RCC 7860 (cell line): ENCODE measurements at places on chromosomes 12 and 14.

DNA sequence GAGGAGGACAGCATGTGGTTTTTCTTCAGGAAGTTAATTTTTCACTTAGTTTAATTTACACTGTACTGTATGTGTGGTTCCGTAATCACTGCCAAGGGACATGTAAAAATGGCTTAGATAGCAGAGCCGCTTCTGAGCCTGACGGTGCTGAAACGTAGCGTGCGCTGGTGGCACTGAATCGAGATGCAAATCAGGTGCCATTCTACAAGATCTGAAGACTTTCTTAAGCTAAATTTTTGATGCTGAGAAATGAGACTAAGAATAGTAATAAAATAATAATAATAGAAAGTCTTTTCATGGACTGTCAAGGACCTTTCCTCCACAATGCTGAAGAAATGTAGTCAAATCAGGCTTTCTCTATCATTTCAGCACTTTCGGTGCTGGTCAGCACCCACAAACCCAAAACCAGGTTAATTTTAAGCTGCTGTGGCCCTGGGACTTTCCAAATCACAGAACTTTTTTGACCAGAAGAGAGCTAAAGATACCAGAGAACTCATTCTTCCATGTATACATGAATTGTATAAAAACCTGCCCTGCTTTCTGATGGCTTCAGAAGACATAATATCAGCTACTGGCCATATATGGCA is 183.3 kb upstream of the LMO3 start:
- DNase-seq: no peak

- no peak for DNase-seq
These were observed 208.6 kb downstream of the CALM1 start for GRCh38 chr14:90605430-90605829.

DNA sequence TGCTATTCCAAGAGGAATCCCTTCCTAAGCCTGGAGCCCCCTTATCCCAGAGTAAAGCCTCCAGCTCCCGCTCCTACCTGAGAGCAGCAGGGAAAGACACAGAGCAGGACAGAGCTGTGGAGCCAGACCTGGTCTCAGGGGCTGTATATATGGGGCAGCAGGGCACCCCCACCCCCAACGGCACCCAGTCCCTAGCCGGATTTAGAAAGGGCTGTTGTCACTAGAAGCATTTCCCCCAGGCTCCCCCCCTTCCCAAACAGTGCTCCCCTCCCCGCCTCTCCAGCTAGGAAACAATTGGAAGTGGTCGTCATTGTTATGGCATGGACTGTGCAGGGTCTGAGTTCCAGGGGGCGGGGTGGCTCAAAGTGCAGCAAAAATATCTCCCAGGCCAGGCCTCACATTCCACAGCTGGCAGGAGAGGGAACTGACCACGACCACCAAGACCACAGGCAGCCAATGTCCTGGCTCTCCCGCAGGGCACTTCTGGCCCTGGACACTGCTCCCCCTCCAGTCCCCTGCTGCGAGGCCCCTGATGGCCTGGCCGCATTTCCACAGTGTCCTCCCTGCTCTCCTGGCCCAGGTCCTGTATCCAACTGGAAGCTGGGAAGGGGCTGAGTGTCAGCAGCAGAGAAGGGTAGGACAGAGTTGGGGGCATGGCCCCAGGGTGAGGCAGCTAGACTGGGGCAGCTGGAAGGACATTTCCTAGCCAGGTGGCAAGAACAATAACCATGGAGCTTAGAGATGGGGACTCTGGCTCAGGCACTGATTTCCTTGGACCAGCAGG is at the start of gene MYH7:
MYH7 (minus strand) TSS at position 118 of the 784 bp plus-strand sequence. CDS start 1,928 bp downstream, outside the sequence.
- no peak for DNase-seq

DNA sequence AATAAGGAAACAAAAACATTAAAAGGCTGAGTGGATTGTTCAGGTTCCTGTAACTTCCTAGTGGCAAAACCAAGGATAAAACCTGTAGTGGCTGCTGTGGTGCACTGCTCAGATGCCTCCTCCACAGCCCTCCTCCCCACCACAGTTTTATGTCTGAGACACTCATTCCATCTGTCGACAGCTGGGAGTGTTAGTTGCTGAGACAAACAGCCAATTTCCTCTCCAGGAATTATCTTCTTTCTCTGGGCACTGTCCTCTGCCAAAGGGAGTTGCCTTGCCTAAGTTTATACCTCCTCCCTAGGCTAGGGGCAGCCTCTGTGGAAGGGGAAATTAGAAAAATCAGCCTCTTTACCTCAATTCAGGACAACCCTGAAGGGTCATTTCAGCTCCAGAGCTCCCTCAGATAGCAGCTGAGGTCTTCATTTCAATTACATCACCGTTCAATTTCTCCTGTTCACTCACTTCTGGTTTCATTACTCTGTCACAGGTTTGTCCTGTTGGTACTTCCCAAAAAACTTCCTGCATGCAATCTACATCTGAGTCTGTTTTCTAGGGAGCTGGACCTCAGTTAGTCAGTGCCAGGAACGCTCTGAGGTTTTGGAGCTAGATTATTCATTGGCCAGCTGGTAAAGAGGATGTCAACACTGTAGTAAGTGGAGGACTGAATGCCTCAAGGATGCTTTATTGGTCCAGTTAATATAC is 74.9 kb upstream of the ATP2B1 start:
- no peak for DNase-seq

DNA sequence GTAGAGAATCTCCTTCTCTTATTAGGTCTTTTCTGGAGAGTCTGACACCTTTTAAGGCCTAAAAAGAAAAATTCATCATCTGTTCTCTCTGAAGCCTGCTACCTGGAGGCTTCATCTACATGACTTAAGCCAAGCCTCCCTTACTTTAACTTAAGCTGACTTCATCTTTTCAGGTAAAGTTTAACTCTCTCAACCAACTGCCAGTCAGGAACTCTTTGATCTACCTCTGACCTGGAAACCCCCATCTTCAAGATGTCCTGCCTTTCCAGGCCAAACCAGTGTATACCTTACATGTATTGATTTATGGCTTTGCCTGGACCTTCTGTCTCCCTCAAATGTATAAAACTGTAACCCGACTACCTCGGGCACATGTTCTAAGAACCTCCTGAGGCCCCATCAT is 17.5 kb downstream of the GSTZ1 start:
- DNase-seq: no peak

DNA sequence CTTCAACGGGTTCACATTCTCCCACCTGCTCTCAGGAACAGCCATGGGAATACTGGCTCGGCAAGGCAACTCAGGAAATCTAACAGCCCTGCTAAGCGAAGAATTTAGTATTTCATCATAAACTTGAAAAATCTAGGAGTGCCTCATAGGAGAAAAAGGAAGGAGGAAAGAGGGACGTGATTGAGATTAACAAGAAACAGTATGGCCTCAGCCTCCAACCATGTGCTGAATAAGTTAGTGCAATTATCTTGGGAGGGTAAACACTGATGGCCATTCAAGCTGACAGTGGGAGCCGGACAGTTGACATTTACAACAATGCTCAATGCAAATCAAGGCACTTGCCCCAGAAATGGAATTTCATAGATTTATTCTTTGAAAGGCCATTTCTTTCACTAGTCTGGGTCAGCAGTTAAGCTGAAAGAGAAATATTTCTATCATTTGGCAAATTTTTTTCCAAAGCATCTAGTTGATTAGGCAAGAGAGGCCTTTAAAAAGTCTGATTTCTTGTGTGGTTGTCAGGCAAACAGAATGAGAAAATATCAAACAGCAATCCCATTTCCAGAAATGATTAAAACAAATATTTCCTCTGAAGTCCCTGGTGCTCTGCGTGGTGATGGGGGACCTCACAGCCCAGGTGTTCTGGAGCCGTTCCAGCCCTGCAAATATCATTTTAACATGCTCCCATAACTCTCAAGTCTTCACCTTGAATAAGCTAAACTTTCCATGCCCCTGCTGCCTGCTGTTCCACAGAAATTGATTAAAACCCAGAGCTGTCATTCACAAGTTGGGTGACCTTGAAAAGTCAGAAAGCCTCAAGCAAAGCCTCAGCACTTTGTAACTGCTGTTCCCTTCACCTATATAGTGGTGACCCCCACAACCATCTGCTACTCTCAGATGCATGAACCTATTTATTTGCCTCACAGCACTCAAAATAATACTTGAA is 121.6 kb downstream of the PHLDA1 start:
- no peak for DNase-seq

GRCh38 chr12:65779091-65779642 is 45.1 kb upstream of the HMGA2 start:
- DNase-seq: peak; percentile 49

- no peak for DNase-seq
These were observed 136.3 kb downstream of the HELB start for GRCh38 chr12:66438601-66439000.

GRCh38 chr12:127170226-127171180 is 1096.5 kb upstream of the TMEM132C start:
- DNase-seq: no peak

- no peak for DNase-seq
These were observed 21.1 kb upstream of the CERS5 start for GRCh38 chr12:50188241-50188781.

DNA sequence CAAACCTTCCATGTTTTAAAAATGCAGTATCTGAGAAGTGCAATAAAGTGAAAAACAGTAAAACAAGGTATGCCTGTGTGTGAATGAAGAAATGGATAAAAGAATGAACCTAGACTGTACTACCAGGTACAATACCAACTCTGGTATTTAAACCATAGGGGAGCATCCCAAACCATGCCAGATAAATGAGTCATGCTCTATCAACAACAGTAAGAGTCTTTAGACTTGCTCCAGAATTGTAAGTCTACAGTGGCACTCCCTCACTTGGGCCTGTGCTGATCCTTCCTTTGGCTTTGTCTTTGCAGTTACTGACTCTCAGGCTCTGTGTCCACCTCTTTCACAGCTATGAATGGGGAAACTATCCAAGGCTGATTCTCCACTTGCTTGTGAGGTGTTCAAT is 38.1 kb downstream of the BBS10 start:
- DNase-seq: peak; percentile 81

- no peak for DNase-seq
These were observed 42.2 kb upstream of the GCH1 start for GRCh38 chr14:54944737-54945391.

DNA sequence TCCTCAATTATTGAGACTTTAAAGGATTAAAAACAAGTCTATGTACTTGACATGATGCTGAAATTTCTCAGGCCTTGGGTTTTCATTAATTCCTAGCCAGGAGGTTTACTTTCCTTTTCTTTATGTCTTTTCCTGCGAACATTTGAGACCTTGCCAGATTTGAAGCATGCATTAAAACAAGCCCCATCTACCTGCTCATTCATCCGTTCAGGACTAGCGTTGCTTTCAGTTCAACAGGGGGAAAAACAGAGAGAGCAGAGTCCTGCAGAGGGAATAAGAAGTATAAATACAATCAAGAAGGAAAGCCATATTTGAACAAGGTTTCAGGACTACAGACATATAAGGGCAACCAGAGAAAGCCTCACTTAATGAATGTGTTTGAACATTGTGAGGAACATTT is 542.4 kb downstream of the DIO2 start:
- DNase-seq: no peak

DNA sequence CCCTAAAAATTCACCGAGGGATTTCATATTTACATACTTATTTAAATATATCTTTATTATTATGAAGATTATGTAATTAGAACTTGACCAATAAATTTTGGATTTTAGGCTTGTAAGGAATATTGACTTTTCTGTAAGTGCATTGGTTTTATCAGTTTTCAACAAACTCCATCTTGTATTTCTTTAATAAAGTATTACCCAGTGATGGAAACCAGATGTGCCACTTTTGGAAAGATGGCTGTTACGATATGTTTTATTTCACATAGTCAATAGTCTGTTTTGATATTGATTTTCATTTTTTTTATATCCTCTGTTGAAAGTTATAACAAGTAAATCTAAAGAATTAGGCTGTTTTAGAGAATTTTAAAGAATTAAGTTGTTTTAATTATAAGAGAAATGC is 1.8 kb downstream of the MON2 start:
- no peak for DNase-seq

DNA sequence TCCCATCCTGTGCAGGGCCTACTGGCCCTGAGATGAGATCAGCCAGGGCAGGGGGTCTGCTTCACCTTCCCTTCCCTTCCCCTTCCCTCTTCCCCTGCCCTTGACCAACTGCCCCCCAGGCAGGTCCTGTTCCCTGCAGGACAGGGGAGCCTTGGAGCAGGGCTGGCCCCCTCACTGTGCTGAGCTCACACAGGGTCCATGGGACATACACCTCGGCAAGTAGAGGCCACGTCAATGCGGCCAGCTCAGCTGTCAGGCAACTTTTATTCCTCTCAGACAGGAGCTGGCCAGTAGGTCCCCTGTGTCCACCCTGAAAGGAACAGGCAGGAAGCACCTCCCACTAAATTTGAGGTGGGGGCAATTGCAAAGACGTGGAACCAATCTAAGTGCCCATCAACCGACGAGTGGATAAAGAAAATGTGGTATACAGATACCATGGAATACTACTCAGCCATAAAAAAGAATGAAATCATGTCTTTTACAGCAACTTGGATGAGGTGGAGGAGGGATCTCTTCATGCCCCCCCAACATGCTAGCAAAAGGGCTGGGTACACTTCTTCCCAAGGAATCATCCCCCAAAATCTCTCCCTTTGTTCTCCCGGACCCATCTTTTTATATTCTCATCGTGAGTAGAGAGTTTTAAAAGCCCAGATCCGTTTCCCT is 148.7 kb downstream of the BCL11B start:
- DNase-seq: no peak

- DNase-seq: no peak
These were observed 415.8 kb downstream of the TMTC2 start for GRCh38 chr12:83102499-83102898.

DNA sequence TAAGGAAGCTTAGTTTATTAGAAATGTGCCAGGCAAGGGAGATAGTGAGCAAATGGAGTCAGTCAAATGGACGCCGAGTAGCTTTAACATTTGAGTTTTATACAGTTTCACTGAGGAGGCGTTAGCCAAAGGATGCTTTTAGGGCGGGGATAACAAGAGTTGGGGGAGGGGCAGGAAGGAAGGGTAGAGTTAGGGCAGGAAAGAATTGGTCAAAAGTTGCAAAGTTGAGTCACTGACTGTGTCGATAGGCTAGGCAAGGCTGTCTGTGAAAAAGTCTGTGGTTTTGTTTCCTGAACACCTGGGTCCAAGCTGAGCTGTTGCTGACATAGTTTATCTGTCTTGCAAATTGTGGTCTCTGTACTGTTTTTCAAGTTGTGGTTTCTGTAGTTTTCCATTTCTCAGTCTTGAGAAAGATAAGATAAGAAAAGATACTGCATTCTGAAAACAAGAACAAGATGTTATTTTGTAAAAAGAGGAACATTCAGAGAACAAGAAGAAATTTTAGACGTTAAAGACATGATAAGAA is 62.6 kb upstream of the RESF1 start:
- DNase-seq: no peak

GRCh38 chr12:106229036-106229591 is 18.7 kb downstream of the CKAP4 start:
- DNase-seq: no peak
